EH (cell line): ENCODE measurements at places on chromosomes 6 and 20.
A peak's percentile ranks its signal among the peaks of the same experiment; 100 is the strongest.

DNA sequence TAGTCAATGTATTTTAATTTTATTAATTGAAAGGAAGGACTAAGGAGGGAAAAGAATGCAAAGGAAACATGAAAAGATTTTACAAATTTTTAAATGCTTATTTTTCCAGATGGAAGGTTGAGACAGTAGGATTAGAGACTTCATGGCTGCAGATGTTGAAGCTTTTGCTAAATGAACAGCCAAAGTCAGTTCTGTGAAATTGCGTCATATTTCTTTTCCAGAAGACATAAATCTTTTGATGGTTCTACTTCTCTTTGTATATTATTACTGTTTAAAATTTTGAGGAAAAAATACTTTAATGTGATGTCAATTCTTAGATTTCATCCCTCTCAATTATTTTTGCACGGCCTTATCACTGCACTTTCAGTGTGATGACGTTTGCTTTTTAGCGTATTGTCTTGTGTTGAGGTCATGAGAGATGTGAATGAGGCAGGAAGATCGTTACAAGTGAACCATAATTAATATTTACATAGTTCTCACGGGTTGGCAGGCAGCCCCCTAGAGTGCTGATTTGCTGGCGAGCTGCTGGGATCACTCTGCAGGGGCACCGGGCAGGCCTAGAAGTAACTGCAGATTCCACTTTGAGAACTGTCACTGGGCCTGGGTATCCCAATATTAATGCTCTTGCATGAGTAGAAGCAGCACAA, 158.1 kb downstream of the TBXT start:
- DNase-seq: no peak

- DNase-seq: no peak
These were observed 42.5 kb downstream of the ID4 start for GRCh38 chr6:19879663-19880062.

GRCh38 chr6:161624111-161624510, 350.2 kb upstream of the AGPAT4 start:
- DNase-seq: no peak

DNA sequence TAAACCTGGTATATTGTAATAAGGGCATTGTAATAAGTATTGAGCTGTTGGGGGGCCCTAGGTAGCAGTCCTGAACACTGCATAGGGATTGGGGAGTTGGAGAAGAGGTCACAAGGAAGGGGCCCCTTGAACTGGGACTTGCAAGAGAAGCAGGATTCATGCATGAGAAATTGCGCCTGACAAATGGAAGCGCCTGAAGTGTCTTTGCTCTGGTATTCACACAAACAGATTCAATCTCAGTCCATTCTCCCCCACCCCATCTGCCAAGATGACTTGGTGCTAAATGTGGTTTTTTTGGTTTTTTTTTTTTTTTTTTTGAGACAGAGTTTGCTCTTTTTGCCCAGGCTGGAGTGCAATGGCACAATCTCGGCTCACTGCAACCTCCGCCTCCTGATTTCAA, 87.1 kb downstream of the CAP2 start:
- DNase-seq: no peak

DNA sequence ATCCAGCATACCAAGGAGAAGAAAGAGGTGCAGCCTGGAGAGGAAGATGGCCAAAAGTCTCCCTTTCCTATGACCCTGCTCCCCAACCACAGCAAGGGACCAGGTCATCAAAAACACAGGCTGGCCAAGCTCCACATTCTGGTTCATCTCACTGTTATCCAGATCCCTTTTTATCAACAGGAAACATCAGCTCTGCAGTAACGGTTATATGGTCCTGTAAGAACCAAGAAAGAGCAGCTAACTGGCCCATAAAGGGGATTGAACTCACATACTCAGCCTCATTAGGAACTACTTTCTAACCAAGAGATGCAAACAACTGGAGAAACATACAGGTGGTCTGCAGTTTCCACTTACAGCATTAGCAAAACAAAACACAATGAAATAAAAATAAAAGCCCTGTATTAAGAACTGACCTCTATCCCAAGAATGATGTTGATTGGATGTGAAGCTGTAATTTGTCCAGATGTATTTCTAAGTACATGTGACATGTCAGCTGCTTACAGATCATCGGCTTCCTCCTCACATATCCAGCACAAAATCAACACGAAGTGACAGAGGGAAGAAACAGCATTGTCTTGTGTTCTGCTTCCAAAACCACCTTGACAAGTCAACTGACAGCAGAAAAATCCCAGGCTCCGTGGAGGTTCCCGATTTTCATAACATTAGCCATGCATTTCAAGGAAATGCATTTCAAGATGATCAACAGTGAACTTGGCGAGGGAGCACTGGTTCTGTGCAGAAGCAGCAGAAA, 557.2 kb upstream of the AGPAT4 start:
- no peak for DNase-seq

GRCh38 chr6:2557181-2557720, 193.5 kb downstream of the MYLK4 start:
- DNase-seq: no peak

- DNase-seq: peak; percentile 26
These were observed 2.7 kb downstream of the MYT1 start for GRCh38 chr20:64166721-64167615.

- DNase-seq: peak; percentile 19
These were observed 419.5 kb upstream of the ID4 start for GRCh38 chr6:19417713-19418112.

DNA sequence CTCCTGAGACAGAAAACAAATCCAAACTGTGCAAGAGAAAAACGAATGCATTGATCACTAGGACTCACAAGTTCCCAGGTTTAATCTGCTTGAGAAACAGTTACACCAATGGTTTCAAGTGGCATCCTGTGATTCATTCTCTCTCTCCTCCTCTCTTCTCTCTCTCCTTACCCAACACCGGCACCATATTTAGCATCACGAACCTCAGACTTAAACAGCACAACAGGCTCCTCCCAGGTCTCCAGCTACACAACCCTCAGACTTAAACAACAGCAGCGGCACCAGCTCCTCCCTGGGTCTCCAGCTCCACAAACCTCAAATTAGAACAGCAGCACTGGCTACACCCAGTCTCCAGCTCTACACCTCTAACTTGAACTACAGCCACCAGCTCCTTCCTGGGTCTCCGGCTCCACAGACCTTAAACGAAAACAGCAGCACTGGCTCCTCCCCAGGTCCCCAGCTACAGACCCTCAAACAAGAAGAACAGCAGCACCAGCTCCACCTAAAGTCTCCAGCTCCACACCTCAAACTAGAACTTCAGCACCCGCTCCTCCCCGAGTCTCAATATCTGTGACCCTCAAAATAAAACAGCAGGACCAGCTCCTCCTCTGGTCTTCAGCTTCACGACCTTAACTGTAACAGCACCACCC, 355.9 kb downstream of the PREX1 start:
- DNase-seq: peak; percentile 4

DNA sequence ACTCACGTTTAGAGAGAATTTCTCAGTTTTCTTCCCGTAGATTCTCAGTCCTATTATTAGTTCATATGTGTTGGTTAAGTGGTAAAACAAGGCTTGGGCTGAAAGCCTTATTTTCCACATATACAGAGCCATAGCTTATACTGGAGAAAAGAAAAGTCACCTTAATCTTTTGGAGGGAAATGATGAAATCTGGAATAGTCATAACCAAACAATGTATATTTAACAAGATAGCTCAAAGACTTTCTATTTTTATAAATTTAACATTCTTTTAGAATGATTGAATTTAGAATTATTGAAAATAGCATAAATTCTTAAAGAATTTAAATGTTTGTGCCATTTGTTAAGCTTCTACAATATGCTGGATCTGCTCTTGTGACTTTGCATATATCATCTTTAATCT, 85.8 kb downstream of the CDKAL1 start:
- peak; percentile 56 for DNase-seq
